ENCODE measurements at places on chromosomes 16 and 17. TPM values are rescaled to one million over a fixed set of nuclear protein-coding genes. Genes with fewer than 3 reads are reported as not detected.

The CNGB1 gene
- total RNA-seq: 0.07 TPM

The ATP1B2 gene
- total RNA-seq: not detected

The SUZ12 gene
- 64.4 TPM for total RNA-seq

The PIK3R6 gene
- not detected for total RNA-seq

The ASGR1 gene
- 9.7 TPM for total RNA-seq

The SLC22A31 gene
- 0.07 TPM for total RNA-seq

The BEAN1 gene
- total RNA-seq: not detected

The ODAD4 gene
- total RNA-seq: 0.13 TPM

The TMEM97 gene
- total RNA-seq: 29.9 TPM

The OMG gene
- not detected for total RNA-seq

The LITAF gene
- 9.8 TPM for total RNA-seq

The TNFRSF13B gene
- not detected for total RNA-seq

The CPHXL2 gene
- not detected for total RNA-seq

The GJD3 gene
- not detected for total RNA-seq

The NOD2 gene
- 0.27 TPM for total RNA-seq

The AGRP gene
- total RNA-seq: not detected

The C16orf86 gene
- 1.1 TPM for total RNA-seq

The CES4A gene
- 1.6 TPM for total RNA-seq

The HES7 gene
- 1.0 TPM for total RNA-seq

The CACNG3 gene
- not detected for total RNA-seq

The NLGN2 gene
- total RNA-seq: 4.5 TPM

The CCDC92B gene
- not detected for total RNA-seq

The OSGIN1 gene
- 6.1 TPM for total RNA-seq

The VPS35 gene
- total RNA-seq: 199 TPM

The PERCC1 gene
- total RNA-seq: not detected

The ABCC12 gene
- total RNA-seq: not detected

The MYH10 gene
- total RNA-seq: 81.0 TPM

The TMEM106A gene
- total RNA-seq: 6.5 TPM

The KRTAP9-4 gene
- total RNA-seq: not detected

The RFWD3 gene
- total RNA-seq: 56.7 TPM

The DPEP3 gene
- not detected for total RNA-seq

The PLSCR3 gene
- total RNA-seq: 19.5 TPM

The ACSM3 gene
- 22.2 TPM for total RNA-seq

The PRDM7 gene
- total RNA-seq: not detected

The FOXC2 gene
- 5.7 TPM for total RNA-seq

The ARHGAP44 gene
- 0.27 TPM for total RNA-seq

The E2F4 gene
- total RNA-seq: 97.1 TPM

The MYCBPAP gene
- 0.53 TPM for total RNA-seq

The TP53TG3B gene
- not detected for total RNA-seq

The MAF gene
- total RNA-seq: 0.66 TPM

The PNMT gene
- not detected for total RNA-seq

The TBC1D28 gene
- total RNA-seq: not detected

The CCDC40 gene
- total RNA-seq: 2.0 TPM

The PKMYT1 gene
- total RNA-seq: 27.6 TPM

The FBXW10 gene
- not detected for total RNA-seq

The PABPN1L gene
- total RNA-seq: not detected

The CHTF8 gene
- total RNA-seq: 129 TPM

The SLC25A11 gene
- 45.5 TPM for total RNA-seq
